PC-3 (cell line): ENCODE measurements at places on chromosomes 6 and 20. TPM values are rescaled to one million over a fixed set of nuclear protein-coding genes. Genes with fewer than 3 reads are reported as not detected.

The IRF4 gene
- total RNA-seq, result 0.15 TPM in 1 of 2 replicates, not detected in the other

The DBNDD2 gene
- 7.7 and 8.5 TPM in 2 replicates for total RNA-seq

The LAMA2 gene
- total RNA-seq, result 0.17 and 0.22 TPM in 2 replicates

The BCKDHB gene
- 9.9 and 12.7 TPM in 2 replicates for total RNA-seq

The CFB gene
- total RNA-seq, result 0.86 TPM in 1 of 2 replicates, not detected in the other

The LHFPL5 gene
- total RNA-seq, result not detected in 2 replicates

The SPACA1 gene
- total RNA-seq, result not detected in 2 replicates

The CCDC170 gene
- total RNA-seq, result not detected in 2 replicates

The ASXL1 gene
- total RNA-seq, result 42.8 and 60.7 TPM in 2 replicates

The MOG gene
- not detected in 2 replicates for total RNA-seq

The ARMH2 gene
- not detected in 2 replicates for total RNA-seq

The LY6G6C gene
- total RNA-seq, result 0.22 TPM in 1 of 2 replicates, not detected in the other

The B4GALT5 gene
- 18.1 and 24.1 TPM in 2 replicates for total RNA-seq

The BPIFB1 gene
- total RNA-seq, result not detected in 2 replicates

The PPP1R11 gene
- 49.5 and 58.8 TPM in 2 replicates for total RNA-seq

The ECT2L gene
- not detected in 2 replicates for total RNA-seq

The CAPN11 gene
- not detected in 2 replicates for total RNA-seq

The RGS17 gene
- 0.40 and 1.4 TPM in 2 replicates for total RNA-seq

The MMUT gene
- total RNA-seq, result 3.7 and 4.5 TPM in 2 replicates

The BPI gene
- total RNA-seq, result not detected in 2 replicates

The WFDC11 gene
- total RNA-seq, result not detected in 2 replicates
